ENCODE measurements at places on chromosomes 5 and 9.

DNA sequence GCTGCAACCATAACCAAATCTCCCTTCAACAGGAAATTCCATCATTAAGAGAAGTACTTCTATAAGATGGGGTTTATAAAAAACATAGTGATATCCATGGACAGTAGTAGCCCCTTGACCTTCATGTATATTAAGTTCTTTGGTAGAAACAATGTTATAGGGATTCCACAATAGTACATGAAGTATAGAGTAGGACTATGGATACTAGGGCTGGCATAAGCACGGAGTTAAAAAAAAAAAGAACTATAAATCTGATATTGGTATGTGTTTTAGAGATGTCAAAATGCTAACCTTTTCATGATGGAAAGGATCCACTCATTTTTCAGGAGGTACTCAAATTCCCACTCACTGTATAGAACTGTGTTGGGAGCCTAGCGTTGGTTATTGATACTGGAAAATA lies 337.6 kb downstream of the FGF10 start:
- DNase-seq: no peak

DNA sequence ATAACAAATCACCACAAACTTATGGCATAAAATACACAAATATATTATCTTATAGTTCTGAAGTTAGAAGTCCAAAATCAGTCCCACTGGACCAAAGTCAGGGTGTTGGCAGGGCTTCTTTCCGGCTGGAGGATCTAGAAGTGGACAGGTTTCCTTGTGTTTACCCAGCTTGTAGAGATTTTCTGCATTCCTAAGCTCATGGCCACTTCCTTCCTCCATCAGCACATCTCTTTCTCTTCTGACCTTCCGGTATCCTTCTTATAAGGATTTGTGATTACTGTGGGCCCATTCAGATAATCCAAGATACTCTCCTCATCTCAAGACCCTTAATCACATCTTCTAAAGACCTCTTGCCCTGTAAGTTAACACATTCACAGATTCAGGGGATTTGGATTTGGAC lies 97.6 kb downstream of the RAB3C start:
- DNase-seq: no peak

DNA sequence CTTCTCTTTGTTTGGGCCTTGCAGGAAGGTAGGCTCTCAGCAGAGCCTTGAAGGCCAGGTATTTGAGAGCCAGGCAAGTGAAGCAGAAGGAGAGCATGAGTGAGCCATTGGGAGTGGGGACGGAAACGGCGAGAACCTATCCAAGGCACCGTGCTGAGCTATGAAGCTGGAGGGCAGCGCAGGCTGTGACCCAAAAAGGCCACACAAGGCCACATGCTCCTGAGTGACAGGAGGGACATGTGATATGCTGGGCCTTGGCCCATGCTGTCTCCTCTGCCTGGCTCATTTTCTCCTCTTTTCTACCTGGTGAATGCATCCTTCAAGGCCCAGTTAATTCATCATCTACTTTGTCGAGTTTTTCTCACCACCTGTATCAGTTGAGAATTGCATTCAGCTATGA lies 136.3 kb downstream of the PALM2AKAP2 start:
- no peak for DNase-seq

DNA sequence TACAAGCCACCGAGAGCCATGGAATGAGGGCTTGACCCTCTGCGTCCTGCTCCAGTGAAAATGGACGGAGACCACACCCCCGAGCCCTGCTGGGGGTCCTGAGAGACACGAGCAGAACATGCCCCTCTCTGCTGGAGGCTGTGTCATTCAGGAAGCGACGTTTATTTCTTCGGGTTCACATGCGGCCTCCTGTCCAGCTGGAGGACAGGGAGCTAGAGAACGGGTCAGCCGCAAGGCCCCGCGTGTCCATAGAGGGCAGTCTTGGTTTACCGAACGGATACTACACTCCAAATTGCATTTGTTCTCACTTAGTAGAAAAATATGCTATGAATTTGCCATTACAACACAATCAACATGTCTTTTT lies 36.1 kb downstream of the MRPL36 start:
- no peak for DNase-seq

GRCh38 chr9:131366761-131367401 lies 27.0 kb upstream of the PRRC2B start:
- DNase-seq: no peak

- peak; percentile 7 for DNase-seq
These were observed 45.4 kb upstream of the ZFR start for GRCh38 chr5:32489791-32490562.

GRCh38 chr5:10434392-10434791 lies 7.3 kb upstream of the ROPN1L start:
- no peak for DNase-seq

DNA sequence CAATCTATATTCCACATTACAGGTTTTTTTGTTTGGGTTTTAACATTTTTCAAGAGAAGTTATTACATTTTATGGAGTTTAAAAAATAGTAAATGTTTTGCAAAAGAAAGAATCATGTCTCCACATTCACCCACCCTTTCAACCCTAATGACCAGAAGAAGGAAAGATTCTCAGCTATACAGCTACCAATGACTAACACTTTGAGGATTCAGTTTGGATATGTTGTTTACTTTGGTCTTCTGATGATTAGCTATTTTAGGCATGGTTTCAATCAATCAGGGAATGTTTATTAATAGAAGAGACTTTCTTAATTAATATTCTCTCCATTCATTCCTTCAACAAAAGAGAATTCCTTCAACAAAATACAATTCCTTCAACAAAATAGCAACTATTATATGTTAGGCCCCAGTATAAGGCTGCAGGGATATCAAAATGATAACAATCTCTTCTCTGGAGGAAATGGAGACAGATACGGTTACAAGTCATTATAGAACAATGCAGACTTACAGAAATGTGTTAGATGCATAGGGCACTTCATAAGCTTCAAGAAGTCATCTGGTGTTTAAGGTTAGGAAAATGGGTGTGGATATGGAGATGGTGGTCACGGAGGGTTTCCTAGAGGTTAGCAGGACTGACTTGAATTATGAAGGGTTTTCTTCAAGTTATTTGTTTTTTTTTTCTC lies 9.3 kb upstream of the NR3C1 start:
- no peak for DNase-seq

- no peak for DNase-seq
These were observed 19.1 kb downstream of the SH3GL2 start for GRCh38 chr9:17597977-17598376.

GRCh38 chr5:13498279-13498678 lies 446.2 kb downstream of the DNAH5 start:
- DNase-seq: no peak

DNA sequence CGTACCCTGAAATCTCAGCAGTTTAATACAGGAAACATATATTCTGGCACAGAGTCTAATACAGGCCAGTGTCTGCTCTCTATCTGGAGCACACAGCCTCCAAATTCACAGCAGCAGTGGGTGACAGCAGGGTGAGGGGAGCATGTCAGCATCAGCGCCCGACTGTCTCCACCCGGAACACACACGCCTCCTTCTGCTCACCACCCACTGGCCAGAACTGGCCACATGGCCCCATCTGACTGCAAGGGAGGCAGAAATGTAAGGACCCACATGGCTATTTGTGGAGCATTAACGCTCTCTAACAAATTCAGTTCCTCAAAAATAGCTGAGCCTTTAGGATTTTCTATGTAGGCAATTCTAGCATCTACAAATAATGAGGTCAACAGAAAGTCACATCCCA lies 24.6 kb downstream of the UBE2QL1 start:
- no peak for DNase-seq

GRCh38 chr9:35628389-35628991 lies 10.3 kb upstream of the CD72 start:
- DNase-seq: no peak

DNA sequence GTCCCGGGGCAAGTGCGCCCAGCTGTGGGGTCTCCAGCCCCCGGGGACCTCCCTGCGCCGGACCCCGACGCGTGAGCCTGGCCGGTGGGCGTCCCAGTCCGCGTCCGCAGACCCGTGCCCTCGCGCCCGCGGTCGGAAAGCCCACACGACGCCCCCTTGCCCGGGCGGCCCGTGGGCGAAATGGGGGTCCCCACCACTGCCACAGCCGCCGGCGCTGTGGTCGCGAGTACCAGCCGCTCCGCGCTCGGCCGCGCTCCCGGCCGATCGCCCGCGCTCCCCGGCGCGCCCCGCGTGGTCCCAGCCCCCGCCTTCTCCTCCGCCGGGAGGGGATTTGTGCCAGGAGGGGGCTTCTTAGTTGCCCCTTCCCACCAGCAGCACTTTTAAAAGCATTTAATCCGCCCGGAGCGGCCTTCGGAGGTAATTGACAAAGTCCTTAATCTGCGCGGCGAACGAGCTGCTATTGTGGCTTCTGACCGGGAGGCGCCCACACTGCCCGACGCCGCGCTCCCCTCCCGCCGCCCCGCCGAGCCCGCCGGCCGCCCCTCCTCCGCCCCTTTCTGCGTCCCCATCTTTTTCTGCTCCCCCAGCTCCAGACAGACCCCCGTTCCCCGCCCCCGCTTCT lies 469 bp upstream of the FIBCD1 start:
- DNase-seq: no peak

DNA sequence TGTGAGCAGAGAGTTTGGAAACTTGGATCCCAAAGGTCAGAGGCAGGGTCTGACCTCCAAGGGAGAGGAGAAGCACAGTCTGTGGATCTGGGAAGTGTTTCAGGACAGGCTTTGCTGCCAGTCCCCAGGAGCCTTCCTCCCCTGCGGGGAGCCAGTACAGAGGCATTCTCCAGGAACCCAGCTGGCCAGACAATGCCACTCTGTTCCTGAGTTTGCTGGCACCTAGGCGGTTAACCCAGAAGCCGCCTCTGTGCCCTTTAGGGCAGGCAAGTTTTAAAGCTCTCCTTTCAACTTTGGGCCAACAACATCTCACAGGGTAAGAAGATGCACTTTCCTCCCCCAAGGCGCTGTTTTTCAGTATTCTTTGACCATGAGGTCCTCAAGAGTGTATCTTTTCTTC lies 37.0 kb upstream of the FGF1 start:
- no peak for DNase-seq

GRCh38 chr5:82822634-82822927 lies 254.6 kb downstream of the TMEM167A start:
- no peak for DNase-seq

- DNase-seq: peak; percentile 17
These were observed 2.9 kb upstream of the FOXD1 start for GRCh38 chr5:73451224-73452130.

- DNase-seq: no peak
These were observed 7.4 kb downstream of the BSPRY start for GRCh38 chr9:113356686-113357292.

DNA sequence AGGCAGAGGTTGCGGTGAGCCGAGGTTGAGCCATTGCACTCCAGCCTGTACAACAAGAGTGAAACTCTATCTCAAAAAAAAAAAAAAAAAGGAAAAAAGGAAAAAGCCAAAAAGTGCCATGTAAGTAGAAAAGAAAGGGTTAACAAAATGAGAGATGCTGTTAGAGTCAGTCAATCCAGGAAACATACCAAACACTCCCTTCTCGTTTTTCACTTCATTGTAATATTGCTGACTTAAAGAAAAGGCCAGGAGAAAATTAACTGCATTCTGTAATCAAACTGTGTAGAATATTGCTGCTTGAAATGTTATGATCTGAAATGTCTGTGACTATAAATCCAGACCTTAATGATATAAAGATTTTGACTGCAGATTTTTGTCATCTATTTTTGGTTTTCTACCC lies 379.1 kb downstream of the ENC1 start:
- DNase-seq: peak; percentile 4

DNA sequence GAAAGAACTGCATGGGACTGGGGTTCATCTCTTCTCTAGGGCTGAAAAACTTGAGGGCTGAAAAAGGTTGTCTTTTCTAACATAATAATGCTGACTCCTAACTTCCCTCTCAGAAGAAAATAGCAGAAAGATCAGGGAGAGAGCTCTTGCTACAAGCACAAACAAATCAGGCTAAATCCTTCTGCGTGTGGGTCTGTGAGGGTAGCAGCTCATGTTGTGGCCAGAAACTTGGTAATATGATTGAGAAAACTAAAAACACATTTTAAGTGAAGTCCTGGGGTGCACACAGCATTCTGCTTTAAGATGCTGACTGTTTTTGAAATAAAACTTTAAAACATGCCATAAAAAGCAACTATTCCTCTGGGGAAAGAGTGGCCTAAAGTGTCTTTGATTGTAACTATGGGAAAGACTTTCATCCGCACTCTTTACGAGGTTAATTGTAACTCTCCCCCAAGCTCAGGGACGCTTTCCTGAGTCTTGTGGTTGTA lies 56.7 kb downstream of the SAXO1 start:
- no peak for DNase-seq

DNA sequence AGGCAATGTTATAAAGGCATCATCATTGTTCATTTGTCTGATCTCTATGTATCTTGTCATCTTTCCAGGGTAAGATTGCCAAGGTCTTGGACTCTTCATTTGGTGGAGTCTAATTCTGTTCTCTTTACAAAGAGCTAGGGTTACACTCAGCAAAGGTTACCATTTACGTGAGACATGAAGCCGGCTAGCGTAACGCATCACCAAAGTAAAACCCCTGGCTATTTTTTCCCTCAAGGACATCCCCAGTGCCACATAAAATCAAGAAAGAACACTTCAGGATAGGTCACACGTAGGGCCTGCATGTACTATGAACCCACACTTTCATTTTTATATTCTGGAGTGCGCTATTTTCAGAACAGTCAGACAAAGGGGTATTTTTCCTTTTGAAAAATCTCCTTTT lies 20.0 kb upstream of the MYOT start:
- no peak for DNase-seq

DNA sequence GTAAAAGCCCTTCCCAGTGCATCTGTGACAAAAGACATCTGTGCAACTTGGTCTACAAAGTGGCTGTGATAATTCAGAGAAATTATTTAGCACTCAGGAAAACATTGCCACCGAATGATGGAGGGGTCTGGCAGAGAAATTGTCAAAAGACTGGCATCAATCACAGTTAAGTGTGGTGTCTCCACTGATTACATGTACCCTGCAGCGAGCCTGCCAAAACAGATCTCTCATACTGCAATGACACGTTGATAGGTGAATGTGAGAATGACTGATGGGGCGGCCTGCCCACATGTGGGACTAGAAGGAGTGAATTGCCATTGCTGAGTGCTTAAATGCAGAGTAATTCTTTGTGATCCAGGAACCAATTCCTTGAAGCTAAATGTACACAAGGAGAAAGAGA lies 136.4 kb upstream of the PCSK5 start:
- DNase-seq: no peak

- no peak for DNase-seq
These were observed 7.1 kb downstream of the TXNDC8 start for GRCh38 chr9:110330484-110331105.

DNA sequence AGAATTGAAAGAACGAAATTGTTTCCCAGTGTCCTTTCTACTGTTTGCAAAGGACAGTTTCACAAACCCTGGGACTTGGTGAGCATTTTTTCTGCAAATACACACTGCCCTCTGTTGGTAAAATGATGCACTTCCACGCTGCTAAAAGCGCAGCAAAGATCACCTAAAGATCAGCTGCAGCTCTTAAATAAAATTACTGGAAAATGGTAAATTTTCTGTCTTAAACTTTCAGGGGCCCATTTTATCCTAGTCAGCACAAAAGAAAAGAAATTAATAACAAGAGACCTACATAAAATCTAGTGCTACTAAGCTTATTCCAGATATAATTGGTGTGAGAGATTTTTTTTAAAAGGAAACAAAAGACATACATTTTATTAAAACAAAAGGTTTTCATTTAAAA lies 566.0 kb downstream of the CAAP1 start:
- DNase-seq: no peak

All from bone marrow (tissue), 2 donors.